ENCODE measurements at places on chromosomes 7 and 10. TPM values are rescaled to one million over a fixed set of nuclear protein-coding genes. Genes with fewer than 3 reads are reported as not detected.
A peak's percentile ranks its signal among the peaks of the same experiment; 100 is the strongest.

The AS3MT gene
- 2.5 TPM for total RNA-seq

The OR2A7 gene
- 13.9 TPM for total RNA-seq

The IFIT1B gene
- total RNA-seq, result not detected

The ARHGAP21 gene
- total RNA-seq, result 85.0 TPM

GRCh38 chr7:141073641-141074161 lies at the start of gene TMEM178B:
Gene TMEM178B, plus strand, starts transcription at chr7:141074064.
- H3K4me3 ChIP-seq, result peak within 1 kb of the TSS; percentile 52
- no peak within 1 kb of the TSS for H3K27ac ChIP-seq
- DNase-seq, result no peak
- H3K4me1 ChIP-seq, result peaks cover 25% of the 10 kb centered on the region

GRCh38 chr7:117776224-117776623 lies 97.0 kb downstream of the CTTNBP2 start:
- H3K36me3 ChIP-seq, result no peaks in the 10 kb centered on the region
- no peak for DNase-seq
- H3K27me3 ChIP-seq, result no peaks in the 10 kb centered on the region
- no peaks in the 10 kb centered on the region for H3K4me1 ChIP-seq
- no peak overlapping the region for H3K27ac ChIP-seq
- H3K4me3 ChIP-seq, result no peak overlapping the region

DNA sequence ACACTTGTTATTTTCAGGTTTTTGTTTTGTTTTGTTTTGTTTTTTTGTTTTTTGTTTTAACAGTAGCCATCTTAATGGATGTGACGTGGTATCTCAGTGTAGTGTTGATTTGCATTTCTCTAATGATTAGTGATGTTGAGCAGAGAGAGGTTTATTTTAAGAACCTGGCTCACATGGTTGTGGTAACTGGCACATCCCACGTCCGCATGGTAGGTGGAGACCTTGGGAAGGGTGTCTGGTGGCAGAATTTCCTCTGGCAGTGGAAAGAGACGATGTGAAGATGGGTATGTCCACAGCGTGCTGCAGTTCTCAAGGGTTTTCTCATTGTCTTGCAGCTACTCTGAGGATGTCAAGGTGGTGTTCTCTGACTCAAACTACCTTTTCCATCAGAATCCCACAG lies 252.2 kb downstream of the GALNT17 start:
- H3K27me3 ChIP-seq, result no peaks in the 10 kb centered on the region
- no peak overlapping the region for H3K27ac ChIP-seq
- DNase-seq, result no peak

- no peaks in the 10 kb centered on the region for H3K36me3 ChIP-seq
- no peak overlapping the region for H3K27ac ChIP-seq
- H3K4me3 ChIP-seq, result no peak overlapping the region
These were observed 109.4 kb downstream of the ELFN1 start for GRCh38 chr7:1779445-1779844.

- no peak for DNase-seq
- H3K4me1 ChIP-seq, result no peaks in the 10 kb centered on the region
- H3K4me3 ChIP-seq, result no peak overlapping the region
- H3K36me3 ChIP-seq, result no peaks in the 10 kb centered on the region
- H3K27me3 ChIP-seq, result no peaks in the 10 kb centered on the region
These were observed 138.8 kb downstream of the SFMBT2 start for GRCh38 chr10:7272008-7272407.

DNA sequence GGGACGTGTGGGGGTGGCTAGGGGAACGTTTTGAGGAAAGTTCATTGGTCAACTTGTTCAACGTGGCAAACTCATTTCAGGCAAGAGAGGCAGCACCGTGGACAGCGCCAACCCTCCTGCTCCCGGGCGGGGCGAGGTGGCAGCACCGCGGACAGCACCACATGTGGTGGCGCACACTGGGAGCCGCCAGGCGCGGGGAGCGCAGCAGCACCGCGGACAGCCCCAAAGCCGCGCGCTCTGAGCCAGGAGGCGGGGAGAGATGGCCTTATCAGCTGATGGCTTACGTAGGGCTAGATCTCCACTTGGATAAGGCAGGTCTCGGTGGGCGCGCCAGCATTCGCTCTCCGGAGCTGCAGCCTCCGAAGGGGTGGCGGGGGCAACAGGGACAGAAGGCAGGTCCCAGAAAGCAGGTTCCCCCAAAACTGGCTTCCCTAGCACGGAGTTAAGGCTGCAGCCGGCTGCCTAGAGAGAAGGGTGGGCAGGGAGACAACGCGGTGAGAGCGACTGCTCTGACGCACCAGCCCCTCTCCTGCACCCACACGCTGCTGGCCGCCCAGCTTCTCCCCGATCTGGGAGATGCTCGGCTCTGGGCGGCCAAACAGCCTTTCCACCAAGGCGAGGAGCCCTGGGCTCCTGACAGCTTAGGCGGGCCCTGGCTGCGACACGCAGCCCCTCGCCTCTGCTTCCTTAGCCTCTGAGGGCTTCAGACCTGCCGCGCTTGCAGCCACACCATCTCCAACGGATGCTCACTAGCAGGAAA lies at the start of gene HTR5A:
TSS of gene HTR5A (plus strand) at position 333 of the 760 bp plus-strand sequence. CDS start 576 bp downstream, outside the sequence.
- H3K27me3 ChIP-seq, result peaks cover 24% of the 10 kb centered on the region
- H3K4me1 ChIP-seq, result no peaks in the 10 kb centered on the region
- peak; percentile 92 for DNase-seq
- no peak within 1 kb of the TSS for H3K27ac ChIP-seq
- H3K36me3 ChIP-seq, result no peaks in the 10 kb centered on the region

GRCh38 chr10:44776181-44776580 lies 135.0 kb upstream of the TMEM72 start:
- DNase-seq, result no peak
- no peaks in the 10 kb centered on the region for H3K4me1 ChIP-seq
- H3K27me3 ChIP-seq, result peaks cover 3% of the 10 kb centered on the region
- no peak overlapping the region for H3K27ac ChIP-seq
- H3K36me3 ChIP-seq, result no peaks in the 10 kb centered on the region

DNA sequence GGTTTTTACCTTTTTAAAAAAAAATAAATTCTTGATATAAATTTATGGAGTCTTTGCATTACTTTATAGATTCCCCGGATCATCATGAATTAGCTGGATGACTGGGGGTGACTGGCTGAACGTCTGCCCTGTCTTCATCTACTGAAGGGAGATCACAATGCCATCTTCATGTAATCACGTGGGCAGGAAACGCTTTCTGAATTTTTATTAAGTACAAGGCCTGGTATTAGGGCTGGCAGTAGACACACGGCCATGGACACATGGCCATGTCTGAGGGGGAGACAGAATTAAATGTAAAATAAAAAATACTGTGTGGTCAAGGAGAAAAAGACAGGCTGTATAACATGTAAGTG lies 111.2 kb downstream of the VIPR2 start:
- H3K4me3 ChIP-seq, result no peak overlapping the region
- H3K36me3 ChIP-seq, result no peaks in the 10 kb centered on the region
- DNase-seq, result no peak
- peaks cover 14% of the 10 kb centered on the region for H3K27me3 ChIP-seq

DNA sequence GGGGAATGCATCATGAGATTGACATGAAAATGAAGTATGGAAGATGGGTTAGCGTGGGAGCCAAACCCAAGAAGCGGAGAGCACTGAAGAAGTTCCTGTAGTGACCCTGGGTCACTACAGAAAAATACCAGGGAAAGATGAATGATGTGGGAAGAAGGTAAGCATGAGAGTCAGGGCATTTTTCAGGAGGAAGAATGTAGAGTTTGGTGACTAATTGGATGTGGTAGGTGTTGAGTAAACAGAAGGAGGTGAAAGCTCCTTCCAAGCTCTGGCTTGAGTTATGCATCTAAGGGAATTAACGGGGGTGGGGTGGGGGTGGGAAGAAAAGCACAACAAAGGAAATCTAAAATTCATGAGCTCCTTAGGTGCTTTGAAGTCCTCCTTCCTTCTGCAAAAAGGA lies 238.1 kb upstream of the AOAH start:
- peaks cover 11% of the 10 kb centered on the region for H3K4me1 ChIP-seq
- H3K36me3 ChIP-seq, result no peaks in the 10 kb centered on the region
- DNase-seq, result no peak
- H3K27ac ChIP-seq, result no peak overlapping the region
- H3K27me3 ChIP-seq, result no peaks in the 10 kb centered on the region
- no peak overlapping the region for H3K4me3 ChIP-seq

DNA sequence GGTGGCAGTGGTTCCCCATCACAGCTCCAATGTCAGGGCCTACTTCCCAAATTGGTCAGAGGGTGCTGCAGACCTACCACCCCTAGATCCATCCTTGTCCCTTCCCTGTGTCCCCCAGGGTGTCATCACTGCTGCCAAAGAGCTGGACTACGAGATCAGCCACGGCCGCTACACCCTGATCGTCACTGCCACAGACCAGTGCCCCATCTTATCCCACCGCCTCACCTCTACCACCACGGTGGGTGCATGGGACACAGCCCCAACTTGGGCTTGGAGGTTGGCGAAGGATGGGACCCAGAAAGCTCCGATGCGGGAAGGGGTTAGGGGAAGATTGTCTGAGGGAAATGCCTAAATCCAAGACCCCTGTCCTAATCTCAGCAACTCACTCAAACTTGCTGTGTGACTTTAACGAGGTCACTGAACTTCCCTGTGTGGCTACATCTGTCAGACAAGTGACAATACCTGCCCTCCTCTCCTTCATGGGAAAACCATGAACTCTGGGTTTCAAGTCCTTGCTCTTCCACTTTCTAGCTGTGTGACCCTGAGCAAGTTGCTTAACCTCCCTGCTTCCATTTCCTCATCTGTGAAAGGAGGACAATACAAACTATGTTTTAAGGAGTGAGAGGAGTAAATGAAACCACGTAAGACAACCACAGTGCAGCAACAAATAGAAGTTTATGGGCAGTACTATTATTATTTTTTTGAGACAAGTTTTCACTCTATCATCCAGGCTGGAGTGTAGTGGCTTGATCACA lies 4.9 kb upstream of the VSIR start:
- H3K4me3 ChIP-seq, result no peak overlapping the region
- H3K4me1 ChIP-seq, result peaks cover 41% of the 10 kb centered on the region
- no peaks in the 10 kb centered on the region for H3K27me3 ChIP-seq
- H3K27ac ChIP-seq, result no peak overlapping the region

- H3K4me1 ChIP-seq, result no peaks in the 10 kb centered on the region
- no peak overlapping the region for H3K27ac ChIP-seq
- no peak overlapping the region for H3K4me3 ChIP-seq
- DNase-seq, result no peak
These were observed 180.0 kb downstream of the PHF14 start for GRCh38 chr7:11153694-11154093.

DNA sequence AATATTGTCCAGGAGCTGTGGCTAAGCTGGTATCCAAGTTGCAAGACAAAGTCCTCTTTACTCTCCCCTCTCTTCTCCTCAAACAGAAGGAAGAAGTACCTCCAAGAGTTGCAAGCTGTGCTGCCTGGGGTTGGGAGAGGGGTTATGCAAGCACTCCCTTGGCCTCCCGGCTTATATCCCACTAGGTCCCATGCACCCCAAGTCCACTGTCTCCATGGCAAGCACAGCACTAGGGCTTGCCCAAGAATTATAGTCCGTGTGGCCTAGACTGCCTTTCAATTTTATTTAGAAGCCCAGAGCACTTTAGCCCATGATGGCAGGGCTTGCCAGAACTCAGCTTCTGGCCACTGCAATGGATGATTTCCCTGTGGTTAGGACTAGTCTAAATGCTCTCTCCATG lies 40.4 kb upstream of the TECTB start:
- H3K27ac ChIP-seq, result no peak overlapping the region
- no peaks in the 10 kb centered on the region for H3K36me3 ChIP-seq
- DNase-seq, result no peak
- H3K4me1 ChIP-seq, result no peaks in the 10 kb centered on the region

DNA sequence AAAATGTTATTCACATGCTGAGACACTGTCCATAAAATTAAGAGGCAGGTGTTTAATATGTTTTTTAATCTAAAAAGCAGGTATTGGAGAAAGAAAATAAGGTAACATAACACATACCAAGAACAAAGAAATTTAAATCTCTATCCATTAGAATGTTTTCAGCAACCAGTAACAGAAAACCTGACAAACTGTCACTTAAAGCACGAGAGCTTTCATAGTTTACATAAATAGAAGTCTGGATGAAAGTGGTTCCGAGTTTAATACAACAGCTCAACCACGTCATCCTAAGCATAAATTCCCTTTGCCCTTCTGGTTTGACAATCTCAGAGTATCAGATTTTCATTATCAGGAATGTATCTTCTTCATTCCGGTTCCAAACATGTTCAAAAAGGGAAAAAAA lies 1249.4 kb upstream of the SORCS1 start:
- H3K4me1 ChIP-seq, result no peaks in the 10 kb centered on the region
- no peaks in the 10 kb centered on the region for H3K27me3 ChIP-seq
- no peak overlapping the region for H3K27ac ChIP-seq
- H3K36me3 ChIP-seq, result no peaks in the 10 kb centered on the region
- H3K4me3 ChIP-seq, result no peak overlapping the region

DNA sequence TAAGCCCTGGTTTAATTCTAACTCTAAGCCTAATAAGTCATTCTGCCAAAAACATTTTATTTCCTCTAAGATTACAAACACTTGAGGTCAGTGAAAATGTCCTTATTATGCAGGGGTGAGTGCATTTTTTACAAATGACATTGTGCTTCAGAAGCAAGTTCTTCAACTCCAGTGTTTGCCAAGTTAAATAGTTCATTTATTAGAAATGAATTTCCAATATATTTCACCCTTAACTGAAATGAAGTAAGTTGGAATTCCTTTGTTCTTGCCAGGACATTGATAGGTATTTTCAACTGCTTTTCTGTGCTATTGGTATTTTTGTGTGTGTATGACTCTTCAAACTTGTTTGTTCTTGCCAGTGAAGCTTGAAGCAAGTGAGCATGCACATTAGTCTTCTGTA lies 89.5 kb upstream of the CCDC6 start:
- no peak for DNase-seq
- H3K27me3 ChIP-seq, result no peaks in the 10 kb centered on the region
- H3K4me3 ChIP-seq, result no peak overlapping the region
- no peaks in the 10 kb centered on the region for H3K36me3 ChIP-seq
- H3K27ac ChIP-seq, result peak overlapping the region; percentile 55

GRCh38 chr7:43647673-43648472 lies 65.0 kb downstream of the STK17A start:
- peak overlapping the region; percentile 89 for H3K27ac ChIP-seq
- peaks cover 65% of the 10 kb centered on the region for H3K4me1 ChIP-seq
- DNase-seq, result peak; percentile 71
- H3K27me3 ChIP-seq, result no peaks in the 10 kb centered on the region

GRCh38 chr7:148289630-148290029 lies 300.9 kb upstream of the C7orf33 start:
- no peaks in the 10 kb centered on the region for H3K4me1 ChIP-seq
- DNase-seq, result no peak
- H3K4me3 ChIP-seq, result no peak overlapping the region
- H3K36me3 ChIP-seq, result no peaks in the 10 kb centered on the region

DNA sequence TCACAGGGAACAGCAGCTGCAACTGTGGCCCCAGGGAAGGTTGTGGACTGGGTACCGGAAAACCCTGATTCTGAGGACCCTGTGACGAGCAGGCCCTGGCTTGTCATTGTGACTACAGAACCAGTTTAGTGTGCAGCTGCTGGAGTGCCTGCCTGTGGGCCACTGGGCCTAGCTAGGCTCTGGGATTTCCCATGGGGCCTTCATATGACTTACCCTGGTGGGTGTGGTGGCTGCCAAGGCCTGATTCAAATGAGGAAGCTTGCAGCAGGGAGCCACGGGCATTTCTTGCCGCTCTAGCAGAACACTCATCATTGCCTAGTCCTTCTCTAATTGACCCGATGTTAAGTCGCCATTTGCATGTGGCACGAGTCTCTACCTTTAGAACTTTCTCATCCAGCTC lies 14.7 kb upstream of the CAMK2G start:
- DNase-seq, result peak; percentile 71
- no peaks in the 10 kb centered on the region for H3K27me3 ChIP-seq
- no peak overlapping the region for H3K4me3 ChIP-seq
- peaks cover 29% of the 10 kb centered on the region for H3K4me1 ChIP-seq

GRCh38 chr10:45095286-45095685 lies 94.6 kb downstream of the ZNF22 start:
- H3K4me3 ChIP-seq, result no peak overlapping the region
- no peak overlapping the region for H3K27ac ChIP-seq
- no peaks in the 10 kb centered on the region for H3K4me1 ChIP-seq
- no peak for DNase-seq
- no peaks in the 10 kb centered on the region for H3K27me3 ChIP-seq

- no peaks in the 10 kb centered on the region for H3K27me3 ChIP-seq
These were observed at the start of gene ECHDC3 for GRCh38 chr10:11742009-11742778. Gene ECHDC3, plus strand, starts transcription at chr10:11742382. Its CDS starts 195 bp downstream, at chr10:11742577.
